ENCODE measurements at places on chromosomes 4 and X.

DNA sequence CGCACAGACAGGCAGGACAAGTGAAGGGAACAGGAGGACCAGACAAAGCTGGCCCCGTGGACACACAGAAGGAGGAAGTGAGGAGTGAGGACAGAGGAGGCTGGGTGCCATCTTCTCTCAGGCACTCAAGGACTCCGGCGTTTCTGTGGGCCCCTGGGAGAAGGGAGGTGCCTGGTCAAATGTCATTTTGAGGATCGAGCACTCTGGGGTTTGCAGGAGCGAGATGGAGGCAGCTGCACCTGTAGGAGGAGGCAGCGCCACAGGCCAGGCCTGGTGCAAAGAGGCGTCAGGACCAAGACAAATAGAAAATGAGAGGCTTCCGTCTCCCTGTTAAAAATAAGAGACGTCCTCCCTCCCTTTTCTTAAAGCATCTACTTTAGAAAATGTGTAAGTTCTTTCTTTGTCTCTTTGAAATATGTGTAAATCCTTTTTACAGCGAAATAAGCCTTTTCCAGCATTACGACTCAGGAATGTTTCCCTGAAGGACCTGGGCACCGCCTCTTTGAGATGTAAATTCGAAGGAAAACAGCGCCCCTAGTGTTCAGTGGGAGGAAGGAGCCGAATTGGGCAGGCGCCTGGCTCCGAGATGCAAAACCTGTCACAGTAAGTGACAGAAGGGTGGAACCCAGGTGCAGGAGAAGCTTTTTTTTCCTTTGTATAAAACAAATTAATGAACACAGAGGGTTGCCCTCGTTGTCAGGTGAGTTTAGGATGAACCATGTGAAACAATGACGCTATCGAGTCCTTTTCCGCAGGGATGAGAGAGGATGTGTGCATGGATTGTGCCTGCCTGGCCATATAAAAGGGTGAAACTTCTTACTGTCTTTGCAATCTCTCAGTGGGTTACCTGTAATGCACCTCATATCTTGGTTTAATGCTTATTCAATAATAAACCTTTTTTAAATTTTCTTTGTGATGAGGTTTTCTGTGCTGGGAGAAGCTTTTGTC, 1.4 kb upstream of the C4orf50 start:
- DNase-seq = peak; percentile 8

GRCh38 chr4:82551734-82552133, 10.1 kb downstream of the TMEM150C start:
- DNase-seq = no peak

GRCh38 chrX:132467026-132467425, 21.8 kb downstream of the MBNL3 start:
- DNase-seq = no peak

- DNase-seq = no peak
Measured at GRCh38 chrX:45784590-45784989, 583.9 kb upstream of the DIPK2B start.

DNA sequence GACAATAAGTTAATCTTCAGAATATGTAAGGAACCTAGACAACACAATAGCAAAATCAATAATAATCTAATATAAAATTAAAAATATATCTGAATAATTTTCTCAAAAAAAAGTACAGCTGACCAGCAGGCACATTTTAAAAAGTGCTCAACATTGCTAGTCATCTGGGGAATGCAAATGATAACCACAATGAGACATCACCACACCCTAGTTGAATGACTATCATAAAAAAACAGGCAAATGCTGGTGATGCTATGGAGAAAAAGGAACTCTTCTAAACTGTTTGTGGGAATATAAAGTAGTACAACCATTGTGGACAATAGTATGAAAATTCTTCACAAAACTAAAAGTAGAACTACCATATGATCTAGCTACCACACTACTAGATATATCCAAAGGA, 956.9 kb upstream of the NDST4 start:
- DNase-seq = no peak

DNA sequence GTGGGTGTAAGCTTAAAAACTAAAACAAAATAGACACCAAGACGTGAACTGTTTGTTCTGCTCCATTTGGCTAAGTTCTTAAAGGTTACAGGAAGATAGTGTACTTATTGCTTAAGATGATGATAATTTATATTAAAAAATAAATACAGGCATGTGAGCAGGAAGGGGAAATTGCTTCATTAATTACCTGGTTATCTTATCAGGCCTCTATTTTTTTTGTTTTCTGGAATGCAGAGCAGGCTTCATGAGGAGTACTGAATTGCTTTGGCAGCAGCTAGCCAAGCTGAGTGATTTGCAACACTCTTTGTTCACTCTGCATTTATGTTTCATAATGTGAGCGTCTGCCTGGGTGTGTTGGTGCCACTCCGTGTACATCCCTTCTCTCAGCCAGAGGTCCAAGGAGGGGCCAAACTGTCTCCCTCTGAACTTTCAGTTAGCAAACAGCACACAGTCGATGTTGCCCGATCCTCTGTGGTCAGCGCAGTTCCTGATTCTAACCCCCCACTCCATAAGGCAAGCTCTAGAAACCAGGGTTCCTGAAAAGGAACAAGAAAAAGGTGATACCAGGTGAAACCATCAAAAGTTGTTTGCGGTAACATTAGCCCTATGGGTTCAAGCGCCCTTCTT, 348.2 kb downstream of the SPRY1 start:
- no peak for DNase-seq

DNA sequence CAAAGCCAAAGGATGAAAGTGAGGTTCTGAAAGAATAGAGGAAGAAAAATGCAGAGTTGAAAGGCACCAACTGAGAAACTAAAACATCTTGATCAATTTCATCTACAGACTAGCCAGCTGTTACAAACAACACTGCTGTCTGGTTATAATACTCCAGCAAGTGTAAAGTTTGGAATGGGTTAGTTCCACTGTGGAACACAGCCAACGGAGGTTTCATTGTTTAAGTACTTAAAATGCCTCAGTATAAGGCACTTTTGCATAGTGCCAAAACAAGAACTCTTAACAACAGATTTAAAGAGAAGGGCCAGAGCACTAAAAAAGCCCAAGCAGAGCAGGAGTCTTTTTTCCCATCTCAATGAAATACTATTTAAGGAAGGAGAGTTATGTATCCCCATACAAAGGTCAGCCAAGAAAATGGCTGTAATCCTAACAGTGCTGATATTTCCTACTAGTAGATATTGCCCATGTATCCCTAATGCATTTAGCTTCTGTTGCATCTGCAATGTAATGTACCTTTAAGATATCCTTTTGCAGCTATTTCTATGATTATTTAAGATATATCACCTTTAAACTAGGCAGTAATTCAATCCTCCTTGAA, 16.5 kb downstream of the ACSL4 start:
- DNase-seq = no peak

DNA sequence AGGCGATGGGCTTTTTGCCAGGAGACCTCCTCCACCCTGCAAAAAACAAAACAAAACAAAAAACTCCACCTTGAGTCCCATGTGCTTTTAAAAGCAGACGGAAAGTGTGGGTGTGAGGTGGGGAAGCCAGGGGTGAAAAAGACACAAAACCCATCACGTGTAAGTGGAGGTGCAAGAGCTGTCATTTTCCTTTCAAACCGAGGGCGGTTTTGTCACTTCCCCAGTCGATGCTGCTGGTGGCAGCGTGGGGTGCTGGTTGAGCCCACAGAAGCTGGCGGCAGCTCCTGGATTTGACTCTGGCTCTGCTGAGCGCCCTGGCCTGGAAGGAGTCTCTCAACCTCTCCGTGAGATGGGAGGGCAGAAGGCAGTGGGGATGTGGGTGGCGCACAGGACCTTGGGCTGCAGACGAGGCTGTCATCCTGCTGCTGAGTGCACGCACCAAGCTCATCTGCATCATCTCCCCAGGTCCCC, 110.0 kb downstream of the PSAPL1 start:
- no peak for DNase-seq

DNA sequence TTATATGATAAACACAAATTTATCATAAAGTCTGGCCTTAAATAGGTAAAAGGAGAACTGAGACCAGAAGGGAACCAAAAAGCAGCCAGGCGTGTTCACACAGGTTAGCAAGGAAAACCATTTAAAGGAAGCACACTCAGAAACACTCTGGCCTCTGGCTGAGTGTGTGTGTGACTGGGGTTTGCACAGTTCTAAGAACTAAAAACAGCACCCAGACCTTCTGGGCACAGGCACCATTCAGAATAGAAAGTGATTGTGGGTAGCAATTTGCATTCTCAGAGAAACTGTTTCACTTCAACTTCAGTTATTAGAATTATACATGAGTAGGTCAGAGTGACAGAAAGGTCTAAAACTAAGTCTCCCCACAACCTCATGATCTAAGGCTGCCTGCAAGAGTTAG, 10.0 kb downstream of the GPR82 start:
- DNase-seq = no peak

- DNase-seq = no peak
Measured at GRCh38 chr4:2843941-2844584, 419 bp downstream of the ADD1 start.

GRCh38 chr4:111849746-111850284, 295.4 kb upstream of the FAM241A start:
- DNase-seq = peak; percentile 10

DNA sequence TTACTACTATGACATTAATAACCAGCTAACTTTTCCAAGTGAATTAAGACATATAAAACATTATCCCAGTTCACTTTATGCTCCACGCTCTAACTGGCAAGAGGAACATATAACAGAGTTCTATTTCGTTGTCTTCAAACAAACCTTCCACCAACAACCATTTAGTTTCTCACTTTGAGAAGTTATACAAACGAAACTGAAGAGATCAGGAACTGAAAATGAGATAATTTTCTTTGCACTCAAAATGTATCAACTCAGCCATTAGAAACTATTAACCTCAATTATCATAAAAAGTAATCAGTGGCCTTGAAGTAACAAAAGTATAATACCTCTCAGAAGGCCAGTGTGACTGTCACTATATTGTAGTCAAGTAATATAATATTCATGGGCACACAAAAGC, 70.1 kb downstream of the CHM start:
- no peak for DNase-seq

DNA sequence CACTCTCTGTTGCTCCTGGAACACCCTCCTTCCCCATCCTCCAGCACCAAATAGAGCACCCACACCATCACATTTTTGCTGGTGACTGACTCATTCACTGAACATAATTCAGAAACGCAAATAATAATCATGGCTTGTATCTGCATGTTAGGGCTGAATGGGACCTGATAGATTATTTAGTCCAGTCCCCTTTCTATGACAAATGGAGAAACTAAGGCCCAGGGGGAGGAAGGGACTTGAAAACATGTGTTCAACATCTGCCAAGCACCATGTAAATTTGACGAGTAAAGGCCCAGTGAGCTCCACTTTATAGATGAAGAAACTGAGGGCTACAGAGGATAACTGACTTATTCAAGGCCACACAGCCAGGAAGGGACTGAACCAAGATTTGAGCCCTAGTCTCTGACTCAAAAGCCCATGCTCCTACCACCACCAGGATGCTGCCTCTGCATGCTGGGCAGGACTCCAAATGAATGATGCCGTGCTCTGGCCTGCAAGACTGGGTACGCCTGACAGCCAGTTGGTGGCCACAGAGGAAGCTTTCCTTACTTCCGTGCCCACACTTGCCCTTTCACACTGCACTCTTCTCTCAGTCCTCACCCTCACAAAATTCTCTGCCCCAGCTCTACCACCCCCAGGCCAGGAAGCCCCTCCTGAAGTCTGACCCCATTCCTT, 133.3 kb upstream of the PJA1 start:
- no peak for DNase-seq

DNA sequence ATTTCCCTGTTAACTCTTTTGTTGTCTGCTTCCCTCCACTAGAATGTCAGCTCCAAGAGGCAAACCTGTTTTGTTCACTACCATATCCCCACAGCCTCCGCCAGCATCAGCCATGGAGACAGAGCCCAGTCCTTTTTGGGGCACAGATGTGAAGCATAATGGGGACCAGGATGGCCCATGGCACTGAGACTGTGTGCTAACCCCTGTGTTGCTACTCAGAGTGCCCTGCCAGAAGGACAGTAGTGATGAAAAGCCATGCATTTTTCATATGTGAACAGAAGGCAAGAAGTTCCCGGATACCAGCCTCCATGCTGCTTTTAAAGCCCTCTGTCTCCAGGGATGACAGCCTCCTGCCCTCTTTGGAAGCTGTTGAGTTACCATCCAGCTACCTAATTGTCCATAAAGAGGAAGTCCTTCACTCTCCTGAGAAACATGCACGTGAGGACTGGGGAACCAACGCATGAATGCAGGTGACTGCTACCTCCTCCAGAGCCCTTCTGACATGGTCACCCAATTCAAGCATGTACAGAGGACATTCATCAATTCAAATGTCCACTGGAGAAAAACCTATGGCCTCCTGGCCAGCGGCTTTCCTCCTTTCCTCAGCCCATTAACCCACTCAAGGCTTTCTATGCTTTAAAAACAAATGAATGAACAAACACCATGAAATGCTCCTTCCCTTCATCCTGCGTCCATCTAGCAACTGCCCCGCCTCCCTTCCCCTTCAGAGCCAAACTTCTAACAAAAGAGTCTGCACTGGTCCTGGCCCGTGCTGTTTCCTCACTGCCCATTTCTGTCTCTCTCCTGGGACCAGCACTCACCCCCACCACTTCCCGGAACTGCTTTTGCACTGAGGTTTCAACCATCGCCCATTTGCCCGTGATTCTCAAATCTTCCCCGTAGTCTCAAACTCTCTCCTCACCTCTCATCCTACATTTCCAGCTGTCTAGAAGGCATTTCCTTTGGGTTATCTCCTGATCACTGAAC, 18.0 kb downstream of the PNMA6F start:
- DNase-seq = no peak
